IPS DF 19.7 (cell line): ENCODE measurements at places on chromosomes 12 and 14.

DNA sequence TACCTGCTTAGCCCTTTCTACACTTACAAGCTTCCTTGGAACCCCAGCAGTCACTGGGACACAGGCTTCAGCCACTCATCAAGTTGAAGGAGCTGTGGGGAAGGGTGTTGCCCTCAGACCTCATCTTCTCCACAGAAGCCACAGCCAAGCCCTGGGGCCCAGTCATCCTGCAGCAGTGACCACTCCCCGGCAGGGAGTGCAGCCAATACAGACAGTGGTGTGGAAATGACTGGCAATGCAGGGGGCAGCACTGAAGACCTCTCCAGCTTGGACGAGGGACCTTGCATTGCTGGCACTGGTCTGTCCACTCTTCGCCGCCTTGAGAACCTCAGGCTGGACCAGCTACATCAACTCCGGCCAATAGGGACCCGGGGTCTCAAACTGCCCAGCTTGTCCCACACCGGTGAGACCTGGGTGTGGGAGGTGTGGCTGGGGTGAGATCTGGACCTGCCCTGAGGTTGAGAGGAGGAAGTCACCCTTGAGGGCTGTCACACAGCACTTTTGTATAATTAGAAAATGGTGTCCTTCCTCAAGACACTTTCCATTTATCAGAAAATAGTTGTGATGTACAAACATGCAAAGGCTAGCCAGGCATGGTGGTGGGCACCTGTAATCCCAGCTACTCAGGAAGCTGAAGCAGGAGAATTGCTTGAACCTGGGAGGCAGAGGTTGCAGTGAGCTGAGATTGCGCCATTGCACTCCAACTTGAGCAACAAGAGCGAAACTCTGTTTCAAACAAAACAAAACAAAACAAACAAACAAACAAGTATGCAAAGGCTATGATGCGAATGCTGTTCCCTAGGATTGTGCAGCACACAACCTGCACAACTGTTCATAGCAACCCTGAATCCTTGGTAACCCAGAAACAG lies 9.9 kb downstream of the GLI1 start:
- DNase-seq = no peak

- DNase-seq = no peak
Observed at GRCh38 chr12:121651320-121651719, 18.1 kb downstream of the MORN3 start.

DNA sequence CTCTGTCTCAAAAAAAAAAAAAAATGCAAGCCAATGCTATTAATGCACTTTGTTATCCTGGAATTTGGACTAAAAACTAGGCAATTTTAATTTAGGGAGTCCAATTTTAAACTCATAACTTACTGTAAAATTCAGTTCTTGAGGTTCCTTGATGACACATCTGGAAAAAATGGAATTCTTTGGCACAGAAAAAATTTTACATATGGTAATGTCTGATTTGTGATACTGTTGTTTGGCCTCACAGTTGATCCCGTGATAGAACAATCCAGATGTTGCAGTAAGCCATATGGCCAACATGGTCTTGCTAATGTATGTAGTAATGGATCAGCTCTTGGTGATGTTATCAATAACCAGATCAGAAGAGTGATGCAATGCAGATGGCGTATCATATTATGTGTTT lies 1089.8 kb downstream of the FLRT2 start:
- no peak for DNase-seq

GRCh38 chr14:54370323-54371198 lies 26.2 kb upstream of the CDKN3 start:
- no peak for DNase-seq

DNA sequence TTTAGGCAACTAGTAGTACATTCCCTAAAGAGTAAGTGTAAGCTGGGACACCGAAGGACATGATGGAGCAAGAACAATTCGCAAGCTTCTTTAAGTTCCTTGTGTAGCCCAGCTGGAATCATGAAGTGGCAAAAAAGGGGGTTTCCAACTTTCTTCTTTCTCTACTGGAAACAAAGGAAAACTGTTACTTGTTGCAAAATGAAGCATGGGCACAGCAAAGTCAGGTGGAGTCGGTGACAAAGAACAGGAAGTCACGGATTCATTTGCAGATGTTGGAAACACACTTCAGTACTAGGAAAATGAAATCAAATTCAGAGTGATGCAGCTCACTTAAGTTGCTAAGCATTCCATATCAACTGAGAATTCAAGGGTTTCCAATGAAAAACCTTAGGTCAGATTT lies 706.9 kb upstream of the STXBP6 start:
- DNase-seq = peak; percentile 50

DNA sequence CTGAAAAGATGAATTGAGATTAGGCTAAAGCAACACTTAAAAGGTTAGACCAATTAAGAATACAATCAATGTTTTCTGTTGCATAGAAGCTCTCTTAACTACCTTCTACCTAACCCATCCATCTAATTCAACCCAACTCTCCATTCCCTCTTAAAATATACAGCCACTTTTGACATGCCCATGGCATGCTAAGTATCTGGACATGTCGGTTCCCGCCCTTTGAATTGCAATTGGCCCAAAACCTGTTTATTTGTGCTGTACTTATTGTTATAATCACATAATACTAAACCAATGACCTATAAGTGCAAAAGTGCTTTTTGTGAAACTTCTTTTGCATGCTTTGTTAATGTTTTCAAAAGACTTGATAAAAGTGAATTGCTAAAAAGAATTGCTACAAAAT lies 37.6 kb upstream of the APPL2 start:
- no peak for DNase-seq

DNA sequence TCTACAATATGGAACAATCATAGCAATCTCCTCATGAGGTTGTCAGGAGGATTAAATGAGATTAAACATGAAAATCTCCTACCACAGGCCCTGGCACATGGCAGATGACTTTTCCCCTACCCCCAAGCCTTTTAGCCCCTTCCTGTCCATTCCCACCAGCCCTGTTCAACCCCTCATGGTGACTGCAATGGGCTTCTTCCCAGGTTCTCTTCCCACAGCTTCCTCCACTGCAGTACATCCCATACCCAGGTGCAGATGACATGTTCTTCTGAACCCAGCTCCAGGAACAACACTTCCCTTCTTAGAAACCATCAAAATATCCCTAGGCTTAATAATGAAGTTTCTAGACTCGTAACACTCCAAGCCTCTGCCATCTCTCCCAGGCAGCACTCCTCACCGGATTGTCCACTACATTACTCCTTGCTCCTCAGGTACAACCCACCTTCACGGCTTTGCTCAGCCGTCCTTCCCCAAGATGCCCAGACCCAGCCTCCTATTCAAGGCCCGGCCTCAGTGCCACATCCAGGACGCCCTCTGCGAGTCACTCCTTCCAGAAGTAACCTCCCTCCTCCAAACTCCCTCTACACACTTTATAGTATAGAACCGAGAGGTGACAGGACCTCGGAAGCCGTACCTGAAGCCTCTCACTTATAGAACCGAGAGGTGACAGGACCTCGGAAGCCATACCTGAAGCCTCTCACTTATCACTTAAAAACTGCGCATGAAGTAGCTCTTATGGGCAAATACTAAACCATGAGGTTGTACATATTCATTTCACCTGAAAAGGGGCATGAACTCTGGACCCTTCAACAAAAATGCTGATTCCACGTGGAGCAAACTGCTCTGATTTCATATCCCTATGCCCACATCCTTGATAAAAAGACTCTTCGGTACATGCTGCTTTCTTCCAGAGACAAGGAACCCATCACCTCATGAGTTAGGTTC lies 1.5 kb downstream of the CRACR2A start:
- DNase-seq = no peak

DNA sequence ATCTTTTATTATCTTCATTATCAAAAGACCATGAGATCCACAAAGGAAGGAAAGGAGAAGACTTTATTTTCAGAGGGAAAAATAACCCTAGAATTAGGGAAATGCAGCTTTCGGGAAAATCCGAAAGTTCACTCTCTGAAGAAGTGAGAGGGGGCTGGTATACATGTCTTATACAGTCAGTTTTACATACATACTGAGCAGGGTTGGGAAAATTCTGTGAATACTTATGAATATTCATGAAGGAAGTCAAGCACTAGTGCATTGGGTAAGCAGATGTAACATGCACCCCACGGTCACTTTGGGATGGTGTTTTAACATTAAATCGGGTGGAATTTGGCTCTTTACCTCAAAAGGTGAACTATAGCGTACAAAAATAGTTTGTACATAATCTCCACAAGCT lies 15.7 kb upstream of the KLRF1 start:
- no peak for DNase-seq

- DNase-seq = no peak
Observed at GRCh38 chr12:26520109-26520508, 312.9 kb downstream of the ITPR2 start.

DNA sequence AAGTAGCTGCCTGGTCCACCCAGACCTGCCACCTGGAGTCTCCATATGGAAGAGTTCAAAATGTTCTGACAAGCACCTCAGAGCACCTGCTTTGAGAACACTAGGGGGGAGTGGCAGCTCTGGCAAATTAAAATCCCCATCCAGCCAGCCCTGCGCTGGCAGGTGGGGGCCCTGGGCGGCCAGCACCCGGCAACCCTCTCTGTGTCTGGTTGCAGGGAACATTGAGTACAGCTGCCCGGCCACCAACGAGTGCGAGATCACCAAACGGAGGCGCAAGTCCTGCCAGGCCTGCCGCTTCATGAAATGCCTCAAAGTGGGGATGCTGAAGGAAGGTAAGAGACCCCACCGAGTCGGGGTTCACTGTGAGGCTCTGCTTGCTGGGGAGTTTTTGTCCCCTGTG lies 86.4 kb downstream of the ESRRB start:
- DNase-seq = no peak

- no peak for DNase-seq
Observed at GRCh38 chr12:101740566-101740965, 1.3 kb upstream of the SYCP3 start.

- no peak for DNase-seq
Observed at GRCh38 chr12:111471236-111471635, 65.5 kb downstream of the SH2B3 start.

DNA sequence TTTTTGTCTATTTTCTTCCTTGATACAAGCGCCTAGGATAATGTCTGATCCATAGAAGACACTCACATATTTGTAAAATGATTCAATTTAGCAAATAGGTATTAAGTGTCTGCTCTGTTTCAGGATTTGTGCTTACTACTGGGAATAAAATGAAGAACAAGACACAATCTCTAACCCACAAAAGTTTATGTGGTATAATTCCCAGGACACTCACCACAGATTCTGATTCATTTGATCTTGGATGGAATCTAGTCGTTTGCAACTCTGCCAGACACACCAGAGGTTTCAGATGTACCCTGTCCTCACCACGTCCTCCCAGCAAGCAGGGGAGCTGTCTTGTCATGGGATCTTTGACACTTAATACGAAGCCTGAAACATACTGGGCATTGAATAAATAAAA lies 208.3 kb downstream of the LRIG3 start:
- DNase-seq = no peak

DNA sequence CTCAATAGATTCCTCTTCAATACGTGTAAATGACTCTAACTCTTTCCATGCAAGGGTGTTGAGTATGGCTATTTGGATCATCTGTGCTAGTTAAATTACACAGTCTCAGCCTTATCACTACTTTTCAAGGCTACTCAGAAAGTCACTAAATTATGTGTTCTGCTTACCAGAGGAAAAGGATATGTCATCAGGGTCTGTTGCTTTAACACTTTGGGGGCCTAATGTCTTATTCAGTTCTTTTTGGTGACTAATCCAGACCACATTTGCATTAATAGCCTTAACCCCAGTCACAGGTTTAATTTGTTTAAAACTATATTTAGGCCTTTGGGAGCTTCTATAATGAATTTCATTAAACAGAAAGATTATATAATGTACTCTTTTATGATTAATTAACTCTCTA lies 649.3 kb downstream of the RPS29 start:
- no peak for DNase-seq

- no peak for DNase-seq
Observed at GRCh38 chr12:45216230-45216982, 511 bp downstream of the ANO6 start.

DNA sequence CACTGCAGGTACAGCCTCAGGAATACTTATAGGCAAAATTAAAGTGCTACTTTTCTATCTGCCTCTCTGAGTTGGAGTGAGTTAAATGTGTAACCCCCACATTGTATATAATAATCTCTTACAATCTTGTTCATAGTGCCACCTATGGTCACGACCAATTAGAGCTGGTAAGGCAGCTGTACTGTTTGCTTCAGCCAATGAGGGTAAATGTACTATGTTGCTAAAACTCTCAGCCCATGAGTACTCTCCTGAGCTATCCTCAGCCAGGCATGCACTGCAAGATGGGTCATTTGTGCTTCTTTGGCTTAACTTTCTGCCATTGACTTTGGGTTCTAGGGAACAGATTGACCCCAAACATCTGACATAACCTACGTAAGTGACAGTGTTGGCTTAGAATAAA lies 15.0 kb upstream of the MDM2 start:
- no peak for DNase-seq

DNA sequence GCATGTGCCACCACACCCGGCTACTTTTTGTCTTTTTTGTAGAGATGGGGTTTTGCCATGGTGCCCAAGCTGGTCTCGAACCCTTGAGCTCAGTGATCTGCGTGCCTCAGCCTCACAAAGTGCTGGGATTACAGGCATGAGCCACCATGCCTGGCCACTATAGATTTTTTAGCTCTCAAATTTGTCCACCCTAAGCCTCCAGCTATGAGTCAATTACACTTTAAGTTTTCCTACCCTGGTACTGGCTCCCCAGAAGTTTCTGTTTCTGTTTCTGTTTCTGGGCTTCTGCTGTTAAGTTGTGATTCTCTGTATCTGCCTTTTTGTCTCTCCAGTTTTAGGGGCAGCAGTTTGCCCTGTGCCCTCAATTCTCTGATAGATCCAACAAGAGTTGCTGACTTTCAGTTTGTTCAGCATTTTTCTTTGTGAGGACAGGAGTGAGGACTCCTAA lies 4.4 kb upstream of the TINF2 start:
- no peak for DNase-seq

- DNase-seq = no peak
Observed at GRCh38 chr14:59638885-59639284, 62.3 kb upstream of the CCDC175 start.

- no peak for DNase-seq
Observed at GRCh38 chr12:31526158-31526546, 64.8 kb downstream of the DENND5B start.

DNA sequence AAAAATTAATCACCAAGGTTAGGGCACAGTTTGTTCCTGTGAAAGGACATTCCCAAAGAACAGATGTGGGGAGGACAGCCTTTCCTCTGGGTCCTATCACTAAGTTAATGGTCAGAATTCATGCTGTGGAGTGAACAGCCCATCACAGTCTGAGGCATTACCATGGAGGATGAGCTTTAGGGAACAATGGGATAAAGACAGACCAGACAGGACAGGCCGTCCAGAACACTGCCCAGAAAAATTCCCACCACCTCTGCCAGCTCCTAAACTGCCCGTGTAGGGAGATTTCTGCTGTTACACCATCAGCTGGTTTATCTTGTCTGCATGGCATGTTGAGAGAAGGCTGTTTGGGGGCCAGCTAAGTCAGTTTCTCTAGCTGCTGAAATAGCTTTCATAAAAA lies 49.6 kb upstream of the IFNG-AS1 start:
- DNase-seq = no peak

GRCh38 chr14:81523616-81524015 lies 10.0 kb downstream of the SEL1L start:
- DNase-seq = no peak
